ENCODE measurements at places on chromosomes 12 and 14. TPM values are rescaled to one million over a fixed set of nuclear protein-coding genes. Genes with fewer than 3 reads are reported as not detected.

DNA sequence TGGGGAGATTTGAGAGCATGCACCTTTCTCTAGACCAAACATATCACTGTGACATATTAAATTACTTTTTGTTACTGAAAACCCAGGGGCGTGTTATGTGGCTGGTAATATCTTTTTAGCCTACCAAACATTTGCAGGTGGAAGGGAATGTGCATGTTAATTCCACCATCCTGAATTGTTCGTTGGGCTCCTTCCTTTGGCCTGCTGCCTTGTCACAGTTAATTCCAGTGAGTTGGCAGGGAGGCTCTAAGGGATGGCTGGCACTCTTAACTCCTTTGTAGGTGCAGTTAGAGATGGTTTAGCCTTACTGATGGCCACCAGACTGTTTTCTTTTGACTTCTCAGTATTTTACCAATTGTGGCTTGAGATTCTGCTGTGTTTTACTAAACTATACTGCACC is 64.5 kb downstream of the DIP2B start:
- no peak for DNase-seq
- H3K27me3 ChIP-seq, result no peaks in the 10 kb centered on the region
- peaks cover 42% of the 10 kb centered on the region for H3K4me1 ChIP-seq
- H3K36me3 ChIP-seq, result no peaks in the 10 kb centered on the region

DNA sequence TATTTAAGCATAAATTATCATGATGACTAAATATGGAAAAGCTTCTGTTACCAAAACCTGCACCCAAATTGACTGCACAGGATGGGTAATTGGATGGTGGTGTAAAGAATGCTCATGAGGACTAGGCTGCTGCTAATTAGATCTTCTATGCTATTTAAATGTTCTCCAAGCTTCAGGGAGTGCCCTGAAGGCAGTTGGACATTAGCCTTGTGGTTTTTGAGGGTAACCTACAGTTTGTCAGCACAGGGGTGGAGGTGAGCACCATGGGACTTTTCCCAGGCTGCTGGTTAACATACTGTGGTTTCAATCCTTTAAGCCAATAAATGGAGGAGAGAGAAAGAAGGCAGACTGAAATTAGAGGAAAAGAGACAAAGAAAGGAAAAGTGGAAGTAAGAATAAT is 145.0 kb downstream of the WIF1 start:
- DNase-seq, result no peak
- H3K36me3 ChIP-seq, result no peaks in the 10 kb centered on the region
- H3K27me3 ChIP-seq, result peaks cover 21% of the 10 kb centered on the region
- no peak overlapping the region for H3K27ac ChIP-seq

- peaks cover 11% of the 10 kb centered on the region for H3K4me1 ChIP-seq
- H3K4me3 ChIP-seq, result no peak overlapping the region
- peaks cover 1% of the 10 kb centered on the region for H3K27me3 ChIP-seq
- H3K27ac ChIP-seq, result no peak overlapping the region
- no peaks in the 10 kb centered on the region for H3K36me3 ChIP-seq
- no peak for DNase-seq
Measured at GRCh38 chr12:29572464-29572863, 75.0 kb upstream of the OVCH1 start.

DNA sequence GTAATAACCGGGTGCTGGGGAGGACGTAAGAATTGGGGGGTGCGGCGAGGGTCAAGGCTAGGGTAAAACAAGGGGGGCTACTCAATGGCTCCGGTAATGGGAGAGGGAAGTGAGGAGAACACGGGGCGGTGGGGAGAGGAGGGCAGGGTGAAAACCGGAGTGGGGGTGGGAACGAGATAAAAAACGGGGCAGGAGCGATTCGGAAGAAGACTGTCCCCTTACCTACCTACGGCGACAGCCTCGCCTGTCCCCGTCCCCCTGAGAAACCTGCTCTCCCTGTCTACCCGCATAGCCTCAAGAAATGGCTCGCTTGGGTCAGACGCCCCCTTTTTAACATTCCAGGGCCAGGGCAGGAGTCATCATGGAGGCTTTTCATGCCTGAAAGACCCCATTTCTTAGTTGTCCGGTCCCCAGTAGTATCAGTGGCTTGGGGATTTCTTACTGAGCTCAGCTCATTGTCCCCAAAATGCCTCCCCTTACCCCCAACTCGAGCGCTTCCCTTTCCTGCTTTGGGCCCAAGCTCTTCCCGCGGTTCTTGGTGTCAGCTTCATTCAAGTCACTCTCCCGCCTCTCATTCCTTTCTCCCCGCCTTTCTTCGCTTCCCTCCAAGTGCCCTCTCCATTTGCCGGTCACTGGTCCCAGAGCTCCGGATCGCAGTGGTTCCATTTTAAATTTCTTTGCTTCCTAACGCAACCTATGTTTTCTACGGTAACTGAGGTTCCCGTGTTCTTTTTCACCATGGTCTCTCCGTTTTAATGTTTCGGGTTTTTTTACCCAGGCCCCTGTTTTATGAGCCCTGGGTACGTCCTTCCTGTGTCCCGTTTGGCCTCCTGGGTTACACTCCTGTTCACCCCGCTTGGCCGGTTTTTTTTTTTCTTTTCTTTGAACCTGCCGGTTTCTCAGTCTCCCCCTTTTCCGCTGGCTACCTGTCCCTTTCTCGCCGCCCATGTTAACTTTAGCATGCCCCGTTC is 1.2 kb upstream of the WSB2 start:
- H3K27ac ChIP-seq, result peak overlapping the region; percentile 96
- DNase-seq, result no peak
- H3K4me3 ChIP-seq, result peak overlapping the region; percentile 87
- H3K27me3 ChIP-seq, result no peaks in the 10 kb centered on the region
- peaks cover 28% of the 10 kb centered on the region for H3K4me1 ChIP-seq

- peaks cover 23% of the 10 kb centered on the region for H3K4me1 ChIP-seq
- H3K27me3 ChIP-seq, result peaks cover 39% of the 10 kb centered on the region
- H3K27ac ChIP-seq, result no peak overlapping the region
- no peak for DNase-seq
Measured at GRCh38 chr12:4446335-4446734, 720 bp upstream of the FGF6 start.

Gene MMP14
- 306 TPM for total RNA-seq

GRCh38 chr12:65171870-65172269 is 2.5 kb downstream of the LEMD3 start:
- peak overlapping the region; percentile 59 for H3K4me3 ChIP-seq
- H3K36me3 ChIP-seq, result no peaks in the 10 kb centered on the region
- peaks cover 2% of the 10 kb centered on the region for H3K27me3 ChIP-seq
- peaks cover 28% of the 10 kb centered on the region for H3K4me1 ChIP-seq

DNA sequence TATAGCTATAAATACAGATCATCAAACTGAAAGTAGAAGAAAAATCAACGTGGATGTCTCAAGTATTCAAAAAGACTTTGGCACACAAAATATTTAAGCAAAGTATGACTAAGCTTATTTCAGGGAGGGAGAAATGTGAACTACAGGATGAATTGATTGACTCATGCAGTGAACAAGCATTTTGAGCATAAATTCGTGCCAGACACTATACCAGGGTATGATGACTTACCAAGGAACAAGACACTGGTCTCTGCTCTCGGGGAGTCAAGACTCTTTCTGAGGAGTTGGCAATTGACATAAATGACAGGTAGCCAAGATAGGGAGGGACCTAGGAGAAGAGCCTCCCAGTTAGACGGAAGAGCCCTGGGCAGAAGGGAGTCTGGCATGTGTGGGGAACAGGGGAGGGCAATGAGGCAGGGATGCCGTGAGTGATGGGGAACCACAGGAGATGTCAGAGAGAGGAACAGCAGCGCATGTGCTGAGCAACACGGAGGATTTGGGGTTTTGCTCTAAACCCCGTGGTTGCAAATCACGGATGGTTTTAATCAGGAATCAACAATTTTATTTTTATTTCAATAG is 115.2 kb downstream of the TMEM132D start:
- no peak overlapping the region for H3K4me3 ChIP-seq
- no peak for DNase-seq
- peaks cover 2% of the 10 kb centered on the region for H3K4me1 ChIP-seq
- no peak overlapping the region for H3K27ac ChIP-seq

DNA sequence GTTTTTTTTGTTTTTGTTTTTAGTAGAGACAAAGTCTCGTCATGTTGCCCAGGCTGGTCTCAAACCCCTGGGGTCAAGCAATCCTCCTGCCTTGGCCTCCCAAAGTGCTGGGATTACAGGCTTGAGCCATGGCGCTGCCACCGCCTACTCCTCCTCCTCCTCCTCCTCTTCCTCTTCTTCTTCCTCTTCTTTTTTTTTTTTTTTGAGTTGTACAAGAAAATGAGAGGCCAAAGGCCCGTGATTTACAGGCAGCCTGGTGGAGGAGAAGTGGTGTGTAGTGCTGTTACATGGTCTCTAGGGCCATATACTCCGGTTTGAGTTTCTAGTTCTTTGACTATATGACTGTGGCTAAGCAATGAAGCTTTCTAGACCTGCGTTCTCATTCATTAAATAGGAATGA is 29.6 kb upstream of the SPPL3 start:
- H3K4me1 ChIP-seq, result peaks cover 13% of the 10 kb centered on the region
- DNase-seq, result no peak
- H3K27ac ChIP-seq, result no peak overlapping the region
- H3K4me3 ChIP-seq, result no peak overlapping the region
- H3K36me3 ChIP-seq, result no peaks in the 10 kb centered on the region

DNA sequence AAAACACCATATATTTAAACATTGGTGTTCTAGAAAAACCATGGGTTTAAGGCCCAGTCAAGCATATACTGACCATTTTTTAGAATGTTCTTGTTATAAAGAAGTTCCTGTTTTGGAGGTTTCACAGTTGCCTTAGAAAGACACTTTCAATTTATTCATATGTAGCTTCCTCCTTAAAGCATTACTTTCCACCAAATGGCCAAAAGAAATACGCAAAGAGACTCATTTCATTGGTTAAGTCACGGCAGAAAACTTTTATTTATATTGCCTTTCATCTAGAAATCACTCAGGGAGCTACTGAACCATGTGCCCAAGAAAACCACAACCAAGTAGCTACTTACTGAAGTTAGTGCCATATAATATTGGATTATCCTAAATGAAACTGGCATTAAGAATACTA is 40.0 kb downstream of the MYBPC1 start:
- no peak for DNase-seq
- H3K27me3 ChIP-seq, result no peaks in the 10 kb centered on the region
- no peaks in the 10 kb centered on the region for H3K4me1 ChIP-seq
- H3K36me3 ChIP-seq, result no peaks in the 10 kb centered on the region
- H3K4me3 ChIP-seq, result no peak overlapping the region

DNA sequence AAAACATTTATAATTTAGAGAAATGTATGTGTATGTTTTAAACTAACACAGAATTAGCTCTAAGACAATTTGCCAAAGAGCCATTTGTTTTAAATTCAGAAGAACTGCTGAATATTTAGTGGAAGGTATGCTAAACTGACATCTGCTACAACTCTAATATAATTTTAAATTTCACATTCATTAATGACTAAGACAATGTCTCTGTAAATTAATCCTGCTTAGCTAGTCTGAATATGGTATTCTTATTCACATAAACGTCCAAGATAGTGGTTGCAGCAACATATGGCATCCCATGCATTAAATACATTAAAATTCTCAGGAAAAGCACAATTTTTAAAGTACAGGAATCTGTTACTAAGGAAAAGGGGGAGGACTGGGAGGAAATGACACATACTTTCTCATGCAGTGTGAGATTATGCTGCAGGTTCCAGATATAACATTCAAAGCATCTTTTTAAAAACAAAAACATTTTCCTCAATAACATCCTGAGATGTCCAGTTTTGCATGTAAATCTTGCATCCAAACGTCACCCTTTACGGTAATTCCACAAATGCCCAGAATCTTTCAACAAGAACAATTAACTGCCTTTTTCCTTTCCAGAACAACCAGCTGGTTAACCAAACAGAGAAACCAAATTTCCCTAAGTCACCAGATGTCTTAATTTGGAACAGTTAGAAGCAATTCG is 26.9 kb downstream of the WDR89 start:
- H3K4me3 ChIP-seq, result no peak overlapping the region
- H3K27ac ChIP-seq, result peak overlapping the region; percentile 61
- peaks cover 23% of the 10 kb centered on the region for H3K36me3 ChIP-seq
- H3K4me1 ChIP-seq, result peaks cover 9% of the 10 kb centered on the region

- peaks cover 16% of the 10 kb centered on the region for H3K36me3 ChIP-seq
- no peaks in the 10 kb centered on the region for H3K4me1 ChIP-seq
- H3K27ac ChIP-seq, result no peak overlapping the region
- DNase-seq, result no peak
- H3K27me3 ChIP-seq, result no peaks in the 10 kb centered on the region
- H3K4me3 ChIP-seq, result no peak overlapping the region
Measured at GRCh38 chr14:88872976-88873375, 48.5 kb downstream of the TTC8 start.

GRCh38 chr12:19675361-19675760 is 236.1 kb downstream of the AEBP2 start:
- H3K36me3 ChIP-seq, result peaks cover 13% of the 10 kb centered on the region
- no peak overlapping the region for H3K27ac ChIP-seq
- no peak overlapping the region for H3K4me3 ChIP-seq
- H3K27me3 ChIP-seq, result no peaks in the 10 kb centered on the region
- DNase-seq, result no peak
- H3K4me1 ChIP-seq, result peaks cover 2% of the 10 kb centered on the region

DNA sequence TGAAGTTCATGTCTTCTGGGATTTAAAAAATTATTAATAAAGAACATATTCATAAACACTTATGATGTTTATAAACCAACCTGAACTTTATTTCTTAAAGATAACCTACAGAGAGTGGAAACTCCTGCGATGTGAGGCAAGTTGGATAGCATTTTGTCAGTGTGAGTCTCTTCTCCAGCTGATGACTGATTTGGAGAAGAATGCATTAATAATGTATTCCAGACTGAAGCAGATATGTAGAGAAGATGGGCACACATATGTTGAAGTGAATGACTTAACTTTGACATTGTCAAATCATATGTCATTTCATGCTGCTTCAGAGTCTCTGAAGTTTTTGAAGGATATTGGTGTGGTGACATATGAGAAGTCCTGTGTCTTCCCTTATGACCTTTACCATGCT is 7.3 kb downstream of the HELB start:
- H3K4me1 ChIP-seq, result peaks cover 22% of the 10 kb centered on the region
- no peaks in the 10 kb centered on the region for H3K27me3 ChIP-seq
- H3K27ac ChIP-seq, result no peak overlapping the region
- no peak overlapping the region for H3K4me3 ChIP-seq
- no peak for DNase-seq
- H3K36me3 ChIP-seq, result peaks cover 41% of the 10 kb centered on the region

DNA sequence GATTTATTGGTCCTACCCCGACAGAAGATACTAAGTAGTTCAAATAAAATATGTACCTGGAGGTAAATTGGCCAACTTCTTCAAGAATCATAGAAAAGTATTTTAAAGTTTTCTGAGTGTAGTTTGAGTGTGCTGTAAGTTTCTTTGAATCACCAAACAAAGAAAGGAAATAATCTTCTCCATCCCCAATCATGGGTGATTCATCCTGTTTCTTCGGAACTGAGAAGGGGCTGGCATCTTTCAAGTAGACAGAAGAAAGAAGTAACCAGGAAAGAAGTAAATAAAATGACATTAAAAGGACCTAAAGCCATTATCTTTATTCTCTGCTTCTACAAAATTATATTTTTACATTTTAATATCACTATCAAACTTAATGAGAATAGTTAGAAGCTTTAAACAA is 6.8 kb downstream of the LMNTD1 start:
- DNase-seq, result no peak
- no peak overlapping the region for H3K4me3 ChIP-seq
- no peak overlapping the region for H3K27ac ChIP-seq
- H3K27me3 ChIP-seq, result no peaks in the 10 kb centered on the region
- peaks cover 1% of the 10 kb centered on the region for H3K36me3 ChIP-seq

Measured in mesothelial cell of epicardium (in vitro differentiated cells).